ENCODE measurements at places on chromosomes 2 and 18. TPM values are rescaled to one million over a fixed set of nuclear protein-coding genes. Genes with fewer than 3 reads are reported as not detected.

- H3K36me3 ChIP-seq: no peaks in the 10 kb centered on the region
- H3K4me1 ChIP-seq: no peaks in the 10 kb centered on the region
- no peak overlapping the region for H3K4me3 ChIP-seq
- H3K27ac ChIP-seq: no peak overlapping the region
These were observed 364.2 kb downstream of the NYAP2 start for GRCh38 chr2:225763711-225764110.

GRCh38 chr2:176613323-176613987 is 344.2 kb downstream of the MTX2 start:
- no peak overlapping the region for H3K27ac ChIP-seq
- no peaks in the 10 kb centered on the region for H3K4me1 ChIP-seq
- no peak for DNase-seq
- H3K4me3 ChIP-seq: no peak overlapping the region
- H3K27me3 ChIP-seq: no peaks in the 10 kb centered on the region

DNA sequence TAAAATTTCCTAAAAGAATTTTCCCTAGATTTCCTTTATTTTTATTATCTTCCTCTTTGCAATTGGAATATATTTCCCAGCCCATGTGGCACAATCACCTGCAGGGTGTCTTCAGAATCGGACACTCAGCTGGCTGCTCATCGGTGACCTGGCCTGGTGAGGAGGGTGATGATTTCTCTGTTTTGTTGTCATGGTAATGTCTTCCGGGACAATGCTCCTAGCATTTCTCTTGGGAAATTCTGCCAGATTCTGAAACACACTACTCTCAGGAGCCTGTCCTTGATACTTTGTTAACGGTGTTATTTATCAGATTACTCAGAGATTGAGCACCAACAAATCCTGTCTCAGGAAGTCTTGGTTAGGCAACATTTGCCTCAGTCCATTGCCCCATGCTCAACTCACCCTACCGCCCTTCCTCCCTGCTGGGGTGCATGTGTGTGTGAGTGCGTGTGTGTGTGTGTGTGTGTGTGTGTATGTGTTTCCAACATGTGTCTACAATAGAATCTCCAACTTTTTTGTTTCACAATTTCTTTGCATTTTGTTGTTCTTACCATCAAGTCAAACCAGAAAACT is 70.3 kb downstream of the MYT1L start:
- H3K27me3 ChIP-seq: no peaks in the 10 kb centered on the region
- H3K36me3 ChIP-seq: no peaks in the 10 kb centered on the region
- H3K4me1 ChIP-seq: no peaks in the 10 kb centered on the region
- H3K4me3 ChIP-seq: no peak overlapping the region
- DNase-seq: no peak

- peaks cover 2% of the 10 kb centered on the region for H3K4me1 ChIP-seq
- H3K4me3 ChIP-seq: no peak overlapping the region
- no peak for DNase-seq
- no peak overlapping the region for H3K27ac ChIP-seq
- no peaks in the 10 kb centered on the region for H3K36me3 ChIP-seq
These were observed 5.8 kb upstream of the ABCB11 start for GRCh38 chr2:169036736-169037440.

DNA sequence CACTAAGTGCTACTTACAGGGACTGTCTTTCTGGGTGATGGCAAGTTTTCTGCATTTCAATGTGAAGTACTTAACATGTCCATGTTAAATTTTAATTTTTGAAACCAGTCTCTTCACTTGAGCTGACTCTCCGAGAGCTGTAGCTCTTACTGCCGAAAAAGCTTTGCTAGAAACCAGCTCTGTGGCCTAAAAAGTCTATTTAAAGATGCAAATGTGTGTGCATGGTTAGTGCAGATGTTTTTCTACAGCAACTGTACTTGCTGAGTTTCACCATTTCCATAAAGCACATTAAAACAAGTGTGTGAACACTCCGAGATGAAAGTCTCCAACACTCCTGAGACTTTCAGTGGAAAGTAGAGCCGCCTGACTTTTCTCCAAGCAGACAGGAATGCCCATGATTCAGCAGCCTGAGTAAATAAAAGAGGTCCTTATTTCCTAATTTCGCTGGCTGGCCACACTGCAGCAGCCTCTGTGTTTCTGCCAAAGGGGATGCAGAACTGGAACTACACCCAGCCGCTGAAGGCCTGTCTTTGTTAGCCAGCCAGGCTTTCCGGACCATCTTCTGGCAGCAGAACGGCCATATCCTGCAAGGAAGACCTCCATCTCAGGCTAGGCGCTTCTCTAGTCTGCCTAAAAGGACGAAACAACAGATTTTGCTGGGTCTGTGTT is 121.2 kb downstream of the ZNF521 start:
- H3K4me1 ChIP-seq: no peaks in the 10 kb centered on the region
- DNase-seq: no peak
- H3K36me3 ChIP-seq: no peaks in the 10 kb centered on the region

DNA sequence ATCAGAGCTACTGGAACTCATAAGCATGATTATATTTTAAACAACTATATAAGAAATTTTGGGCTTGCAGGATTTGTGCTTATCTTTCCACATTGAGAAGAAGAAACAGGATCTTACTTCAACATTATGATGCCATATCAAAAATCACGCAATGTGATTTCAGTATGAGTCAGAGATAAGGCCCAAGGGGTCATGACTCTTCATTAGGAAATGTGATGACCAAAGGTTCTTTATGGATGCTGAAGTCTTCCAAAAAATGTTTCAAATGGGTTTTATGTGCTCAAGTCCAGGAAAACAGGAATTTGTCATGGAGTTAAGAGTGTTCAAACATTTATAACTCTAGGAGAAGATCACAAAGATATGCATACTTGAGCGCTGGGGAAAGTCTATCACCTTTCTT is 7.8 kb upstream of the SERPINB2 start:
- H3K27me3 ChIP-seq: no peaks in the 10 kb centered on the region
- no peak overlapping the region for H3K4me3 ChIP-seq
- no peak overlapping the region for H3K27ac ChIP-seq

DNA sequence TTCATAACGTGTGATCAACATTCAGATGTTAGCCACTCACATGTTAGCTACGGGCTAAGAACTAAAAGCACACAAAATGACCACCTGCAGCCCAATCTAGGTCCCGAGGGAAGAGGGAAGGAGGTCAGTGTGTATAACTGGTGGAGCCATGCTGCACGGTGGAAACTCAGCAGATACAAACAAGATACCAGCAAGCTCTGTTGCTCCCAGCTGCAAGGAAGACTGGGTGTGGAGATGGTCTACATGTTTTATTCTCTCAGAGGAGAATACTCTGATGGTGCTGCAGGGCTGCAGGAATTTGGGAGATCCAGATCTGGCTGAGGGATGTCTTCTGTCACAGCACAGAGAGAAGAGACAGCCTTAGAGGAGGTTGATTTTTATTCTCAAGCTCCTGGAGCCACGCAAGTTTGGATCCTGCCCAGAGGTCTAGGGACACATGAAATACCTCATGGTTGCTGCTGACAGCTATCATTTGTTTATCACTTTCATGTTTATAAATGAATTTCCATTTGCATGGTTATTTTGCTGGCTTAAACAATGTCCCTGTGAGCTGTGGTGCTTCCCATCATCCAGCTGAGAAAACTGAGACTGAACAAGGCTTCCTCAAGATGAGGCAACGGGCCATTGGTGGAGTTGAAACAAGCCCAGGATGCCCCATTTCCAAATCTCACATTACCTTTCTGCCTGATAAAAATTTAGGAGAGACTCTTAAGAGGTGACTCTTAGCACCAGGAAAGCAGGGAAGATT is 30.9 kb downstream of the RNF144A start:
- H3K27me3 ChIP-seq: no peaks in the 10 kb centered on the region
- no peak for DNase-seq
- H3K4me3 ChIP-seq: no peak overlapping the region
- H3K36me3 ChIP-seq: no peaks in the 10 kb centered on the region
- no peaks in the 10 kb centered on the region for H3K4me1 ChIP-seq
- no peak overlapping the region for H3K27ac ChIP-seq

- no peaks in the 10 kb centered on the region for H3K4me1 ChIP-seq
- H3K27me3 ChIP-seq: no peaks in the 10 kb centered on the region
- no peak overlapping the region for H3K4me3 ChIP-seq
- peaks cover 2% of the 10 kb centered on the region for H3K36me3 ChIP-seq
- H3K27ac ChIP-seq: no peak overlapping the region
These were observed 9.0 kb downstream of the OBSL1 start for GRCh38 chr2:219562049-219563020.

DNA sequence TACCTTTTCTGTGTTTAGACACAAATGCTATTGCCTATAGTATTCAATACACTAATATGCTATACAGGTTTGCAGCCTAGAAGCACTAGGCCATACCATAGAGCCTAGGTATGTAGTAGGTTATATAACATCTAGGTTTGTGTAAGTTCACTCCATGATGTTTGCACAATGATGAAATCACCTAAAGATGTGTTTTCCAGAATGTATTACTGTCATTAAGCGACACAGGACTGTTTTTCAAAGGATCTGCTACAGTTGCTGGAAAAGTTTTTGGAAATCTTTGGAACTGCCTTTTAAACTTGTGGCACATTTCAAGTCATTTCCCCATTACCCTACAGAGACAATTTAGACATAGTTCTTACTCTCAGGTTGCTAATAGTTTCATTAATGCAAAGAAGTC is 9.3 kb downstream of the PSMD1 start:
- peaks cover 41% of the 10 kb centered on the region for H3K36me3 ChIP-seq
- no peak for DNase-seq
- H3K27ac ChIP-seq: no peak overlapping the region
- H3K27me3 ChIP-seq: no peaks in the 10 kb centered on the region
- H3K4me1 ChIP-seq: peaks cover 1% of the 10 kb centered on the region

- no peaks in the 10 kb centered on the region for H3K36me3 ChIP-seq
- H3K4me1 ChIP-seq: no peaks in the 10 kb centered on the region
- no peak overlapping the region for H3K27ac ChIP-seq
- H3K27me3 ChIP-seq: no peaks in the 10 kb centered on the region
- DNase-seq: no peak
- H3K4me3 ChIP-seq: no peak overlapping the region
These were observed 115.5 kb upstream of the ITGA6 start for GRCh38 chr2:172311921-172312345.

DNA sequence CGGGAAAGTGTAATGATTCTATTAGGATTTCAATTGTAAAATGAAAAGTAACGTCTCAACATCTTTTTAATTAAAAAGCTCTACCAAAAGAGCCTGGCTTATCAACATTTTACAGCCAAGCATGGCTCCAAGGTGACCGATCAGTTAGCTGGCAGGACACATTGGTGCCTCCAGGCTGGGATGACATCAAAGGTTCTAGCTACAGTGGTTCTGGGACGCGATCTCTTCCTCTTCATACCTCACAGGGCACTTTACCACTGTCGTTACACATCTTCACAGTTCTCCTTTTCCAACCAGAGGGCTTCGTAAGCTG is 693 bp downstream of the ORC2 start:
- H3K27ac ChIP-seq: peak overlapping the region; percentile 50
- H3K4me1 ChIP-seq: peaks cover 30% of the 10 kb centered on the region
- DNase-seq: no peak
- H3K36me3 ChIP-seq: no peaks in the 10 kb centered on the region
- H3K4me3 ChIP-seq: peak overlapping the region; percentile 64

TMEFF2 gene
- not detected for polyA plus RNA-seq

RAB6C gene
- polyA plus RNA-seq: 0.02 TPM

CRYBA2 gene
- not detected for polyA plus RNA-seq

FSHR gene
- polyA plus RNA-seq: not detected

SERPINB3 gene
- polyA plus RNA-seq: not detected

DSEL gene
- 1.7 TPM for polyA plus RNA-seq
